ENCODE measurements at places on chromosomes 3 and 15.

DNA sequence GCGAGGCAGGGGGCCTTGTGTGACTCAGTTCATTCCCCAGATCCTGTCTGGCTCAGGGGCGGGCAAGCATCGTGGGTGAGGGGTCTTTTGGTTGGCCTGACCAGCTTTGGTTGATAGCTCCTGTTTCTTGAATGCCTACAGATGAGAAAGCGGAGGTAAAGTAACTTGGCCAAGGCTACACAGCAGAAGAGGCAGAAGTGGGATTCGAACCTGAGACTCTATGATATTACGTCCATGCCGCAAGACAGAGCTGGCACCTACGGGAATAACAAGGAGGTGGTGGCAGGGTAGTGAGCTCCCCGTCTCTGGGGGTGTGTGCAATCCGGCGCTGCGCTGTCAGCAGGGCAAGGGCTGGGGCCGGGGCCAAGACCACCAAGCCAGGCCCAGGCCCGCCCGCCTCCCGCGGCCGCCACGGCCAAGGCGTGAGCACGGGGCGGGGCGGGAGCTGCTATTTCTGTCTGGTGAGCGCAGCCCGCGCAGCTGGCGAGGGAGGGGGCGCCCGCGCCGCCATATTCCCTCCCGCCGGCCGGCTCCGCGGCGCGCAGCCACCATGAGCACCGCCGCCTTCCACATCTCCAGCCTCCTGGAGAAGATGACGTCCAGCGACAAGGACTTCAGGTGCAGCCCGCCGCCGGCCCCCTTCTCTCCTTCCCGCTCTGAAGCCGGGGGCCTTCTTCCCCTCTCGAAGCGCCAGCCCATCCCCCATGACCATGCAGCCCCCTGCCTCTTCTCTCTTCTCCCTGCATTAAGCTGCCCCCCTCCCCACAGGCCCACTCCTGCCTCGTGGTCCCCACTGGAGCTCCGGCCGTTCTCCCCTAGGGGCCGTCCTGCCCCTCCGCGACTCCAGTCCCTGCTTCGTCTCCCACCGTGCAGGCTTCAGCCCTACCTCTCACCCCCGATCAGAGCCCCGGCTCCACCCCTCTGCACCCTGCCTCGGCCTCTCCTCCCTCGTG is at the start of gene CAND2:
Gene CAND2 (plus strand): TSS at position 510 of the 953 bp plus-strand sequence. CDS start 41 bp downstream, at position 551.
- DNase-seq: peak; percentile 70

- DNase-seq: no peak
Observed at GRCh38 chr3:43257850-43258249, 28.5 kb upstream of the SNRK start.

DNA sequence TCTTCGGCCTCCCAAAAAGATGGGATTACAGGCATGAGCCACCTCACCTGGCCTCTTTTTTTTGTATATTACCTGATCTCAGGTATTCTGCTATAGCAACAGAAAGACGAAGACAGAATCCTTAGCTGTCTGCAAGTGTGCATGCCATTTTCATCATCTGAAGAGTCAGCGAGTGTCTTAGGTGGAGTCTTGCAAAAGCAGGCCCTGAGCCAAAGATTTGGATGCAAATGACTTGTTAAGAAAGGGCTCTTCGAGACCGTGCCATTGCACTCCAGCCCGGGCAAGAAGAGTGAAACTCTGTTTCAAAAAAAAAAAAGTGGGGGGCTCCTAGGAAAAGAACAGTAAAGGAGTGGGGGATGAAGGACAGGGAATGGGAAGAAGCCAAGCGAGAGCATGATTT is 10.2 kb upstream of the TRIM69 start:
- peak; percentile 79 for DNase-seq

- no peak for DNase-seq
Observed at GRCh38 chr15:75554717-75555116, 24.4 kb downstream of the PTPN9 start.

DNA sequence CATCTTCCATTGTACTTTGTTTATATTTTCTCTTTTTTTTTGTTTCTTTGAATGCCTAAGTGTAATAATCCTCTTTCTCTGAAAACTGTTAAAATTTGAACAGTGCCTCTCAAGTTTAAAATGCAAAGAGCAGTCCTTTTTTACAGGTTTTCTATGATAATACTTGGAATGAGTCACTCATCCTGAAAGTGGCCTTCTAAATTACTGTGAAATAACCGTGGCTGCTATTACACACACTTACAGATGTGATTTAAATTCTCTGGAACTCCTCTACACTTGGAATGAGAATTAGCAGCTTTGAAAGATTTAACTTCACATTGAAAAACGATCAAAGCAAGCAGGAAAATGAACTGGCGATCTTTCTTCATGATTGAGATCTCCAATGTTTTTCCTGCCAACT is 105.9 kb downstream of the ROBO1 start:
- DNase-seq: peak; percentile 52
